Foreskin fibroblast (primary cell): ENCODE measurements at places on chromosomes 2 and 18.

GRCh38 chr2:235087832-235088495 lies 136.1 kb downstream of the SH3BP4 start:
- DNase-seq = no peak

DNA sequence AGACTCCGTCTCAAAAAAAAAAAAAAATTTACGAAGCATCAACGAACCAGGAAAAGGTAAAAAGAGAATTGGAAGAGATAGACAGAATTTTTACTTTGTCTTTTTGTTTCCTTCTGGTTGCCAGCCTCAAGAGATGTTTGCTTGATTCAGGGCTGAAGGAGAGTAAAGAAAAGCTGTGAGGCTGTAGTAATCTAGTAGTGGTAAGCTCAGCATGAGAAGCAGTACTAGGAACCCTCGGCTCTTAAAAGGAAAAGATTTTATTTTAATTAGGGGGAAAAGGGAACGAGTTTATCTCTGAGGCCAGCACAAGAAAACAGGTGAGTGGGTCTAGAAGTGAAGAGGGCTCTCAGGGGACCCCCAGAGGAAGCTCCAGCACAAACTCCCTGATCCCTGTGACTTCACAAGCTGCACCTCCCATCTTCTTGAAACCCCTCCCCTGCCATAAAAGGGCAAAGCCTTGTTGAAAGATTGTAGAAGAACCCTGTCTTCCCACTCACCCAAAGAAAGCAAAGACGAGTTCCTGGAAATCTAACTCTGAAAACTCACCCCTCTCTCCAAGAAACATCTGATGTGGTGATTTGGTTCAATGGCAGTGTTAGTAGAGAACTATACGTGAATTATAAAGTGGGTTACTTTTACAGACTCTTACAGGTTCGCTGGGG lies 8.6 kb downstream of the RBMS1 start:
- DNase-seq = no peak

GRCh38 chr18:36315736-36316135 lies 18.2 kb downstream of the FHOD3 start:
- no peak for DNase-seq

DNA sequence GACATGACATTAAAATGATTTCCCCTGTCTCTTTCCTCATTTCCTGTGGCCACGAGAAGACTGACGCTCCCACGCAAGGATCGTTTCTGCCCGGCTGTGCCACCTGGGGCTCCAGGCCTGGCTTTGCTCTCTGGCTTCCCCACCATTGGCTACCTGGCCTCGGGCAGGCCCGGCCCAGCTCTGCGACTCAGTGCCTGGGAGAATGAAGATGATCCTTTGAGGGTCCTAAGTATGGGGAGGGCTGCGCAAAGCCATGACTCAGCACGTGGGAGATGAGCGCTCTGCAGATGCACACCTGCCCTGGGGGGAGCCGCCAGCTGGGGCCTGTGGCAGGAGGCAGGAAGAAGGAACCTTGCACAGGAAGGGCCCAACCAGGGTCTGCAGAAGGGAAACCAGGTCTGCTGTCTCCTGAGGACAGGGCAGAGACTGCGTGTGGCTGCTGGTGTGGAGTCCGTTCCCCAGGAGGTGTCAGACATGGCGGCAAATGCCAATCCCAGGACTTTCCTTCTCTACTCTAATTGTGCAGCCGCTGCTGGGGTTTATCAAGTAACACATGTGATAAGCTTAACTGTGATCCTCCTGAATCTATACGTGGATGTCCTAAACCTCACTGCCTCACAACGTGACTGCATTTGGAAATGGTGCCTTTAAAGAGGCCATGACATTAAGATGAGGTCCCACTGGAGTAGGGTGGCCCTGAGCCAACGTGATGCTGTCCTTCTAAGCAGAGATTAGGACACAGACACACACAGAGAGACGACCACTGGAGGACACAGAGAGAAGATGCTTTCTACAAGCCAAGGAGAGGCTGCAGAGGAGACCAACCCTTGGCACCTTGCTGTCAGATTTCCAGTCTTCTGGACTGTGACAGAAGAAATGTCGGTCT lies 32.9 kb downstream of the MBP start:
- DNase-seq = no peak

DNA sequence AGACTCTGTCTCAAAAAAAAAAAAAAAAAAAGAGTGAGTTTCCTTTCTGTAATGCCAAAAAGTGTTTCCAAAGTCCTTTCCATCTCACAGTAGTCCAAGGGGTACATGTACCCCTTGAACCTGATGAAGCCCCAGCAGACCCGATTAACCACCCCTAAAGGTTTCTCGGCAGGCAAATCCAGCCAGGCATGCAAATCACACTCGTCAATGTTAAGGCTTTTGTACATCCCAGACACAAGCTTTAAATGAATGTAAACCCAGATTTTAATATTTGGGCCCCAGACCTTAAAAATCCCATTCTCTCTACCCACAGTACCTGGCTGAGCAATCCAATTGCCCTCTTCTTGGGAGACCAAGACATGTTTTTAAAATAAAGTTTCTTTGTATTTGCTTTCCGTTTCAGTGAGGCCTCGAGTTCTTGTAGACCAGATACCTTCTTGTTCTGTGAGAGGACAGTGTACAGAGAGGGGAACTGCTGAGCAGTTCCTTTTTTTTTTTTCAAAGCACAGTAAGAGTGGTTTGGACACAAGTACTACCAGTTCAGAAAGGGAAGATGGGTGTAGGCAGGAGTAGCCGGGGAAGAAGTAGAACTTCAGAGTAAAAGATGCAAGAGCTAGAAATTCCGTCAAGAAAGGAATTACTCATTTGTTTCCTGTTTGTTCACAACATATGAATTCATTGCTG lies at the start of gene NLRC4:
NLRC4 (minus strand) TSS at position 465 of the 684 bp plus-strand sequence. CDS start 8,111 bp downstream, outside the sequence.
- DNase-seq = no peak

GRCh38 chr18:59454909-59455727 lies 96.1 kb upstream of the LMAN1 start:
- DNase-seq = no peak

GRCh38 chr2:187646556-187646955 lies 92.3 kb upstream of the TFPI start:
- DNase-seq = peak; percentile 7

GRCh38 chr2:69459936-69460335 lies 22.7 kb upstream of the NFU1 start:
- DNase-seq = no peak

GRCh38 chr2:6665093-6666045 lies 200.3 kb downstream of the CMPK2 start:
- no peak for DNase-seq

DNA sequence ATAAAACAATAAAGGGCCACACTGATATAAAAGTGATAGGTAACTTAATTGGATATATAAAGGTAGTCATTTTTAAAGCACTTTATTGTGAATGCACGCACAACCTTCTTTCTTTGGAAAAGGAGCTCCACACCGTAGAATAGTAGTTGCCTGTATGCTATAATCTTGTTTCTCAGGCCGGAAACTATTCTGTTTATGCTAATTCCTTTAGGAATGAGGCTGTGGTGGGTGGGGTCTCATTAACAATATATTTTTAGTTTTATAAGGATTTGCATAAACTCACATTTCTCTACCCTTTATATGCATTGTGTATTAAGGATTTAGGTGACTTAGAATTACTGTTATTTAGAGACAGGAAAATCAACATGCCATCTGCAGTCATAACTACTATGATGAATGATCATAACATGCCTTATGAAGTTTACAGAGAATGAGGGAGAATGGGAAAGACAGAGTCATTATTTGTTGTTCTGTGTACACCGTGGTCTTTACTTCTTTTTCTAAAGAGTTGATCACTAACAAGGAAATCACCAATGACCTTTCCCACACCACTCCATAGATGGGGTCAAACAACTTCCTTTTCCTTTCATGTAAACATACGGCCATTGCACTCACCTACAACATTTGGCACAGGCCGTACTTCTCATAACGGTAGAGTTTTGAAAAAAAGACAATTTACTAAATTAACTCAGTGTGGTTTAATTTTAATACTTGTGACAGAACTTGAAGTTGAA lies 84.5 kb downstream of the PIEZO2 start:
- no peak for DNase-seq

- no peak for DNase-seq
Measured at GRCh38 chr2:71878626-71879508, 268.8 kb downstream of the CYP26B1 start.

DNA sequence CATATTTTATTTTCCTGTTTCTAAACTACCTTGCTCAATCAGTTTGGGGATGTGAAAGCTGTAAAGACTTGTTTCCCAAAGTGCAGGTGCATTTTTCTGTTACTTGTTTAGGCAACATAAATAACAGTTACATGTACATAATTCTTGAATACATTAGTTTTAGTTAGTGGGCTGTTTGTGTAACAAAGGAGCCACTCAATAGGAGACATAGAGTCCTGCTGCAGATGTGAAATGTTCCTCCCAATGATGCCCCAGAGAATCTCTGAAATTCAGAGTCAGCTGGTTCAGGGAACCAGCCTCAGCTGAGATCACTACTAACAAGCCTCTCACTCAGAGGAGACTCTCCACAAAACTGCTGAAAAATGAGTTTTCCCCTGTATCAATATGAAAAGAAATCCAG lies 91.5 kb upstream of the TWSG1 start:
- no peak for DNase-seq

DNA sequence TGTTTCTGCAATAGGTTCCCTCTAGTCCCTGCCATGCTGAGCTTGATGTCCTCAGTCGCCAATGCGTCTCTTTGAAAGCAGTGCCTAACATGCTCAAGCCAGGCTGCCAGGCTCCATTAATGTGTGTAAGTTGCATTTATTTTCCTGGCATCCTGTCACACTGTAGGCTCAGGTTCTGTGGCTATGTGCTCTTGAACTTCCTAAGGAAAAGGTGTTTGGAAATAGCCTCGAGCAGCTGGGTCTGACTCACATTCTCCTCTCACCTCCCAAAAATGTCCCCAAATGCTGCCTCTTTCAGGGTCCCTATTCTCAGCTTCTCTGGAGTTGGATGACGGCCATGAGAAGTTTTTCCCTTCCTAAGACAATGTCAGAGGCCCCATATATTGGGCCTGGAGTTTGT lies 58.0 kb upstream of the SLC14A2 start:
- peak; percentile 23 for DNase-seq

- peak; percentile 57 for DNase-seq
Measured at GRCh38 chr2:20365249-20365817, 14.7 kb upstream of the PUM2 start.

DNA sequence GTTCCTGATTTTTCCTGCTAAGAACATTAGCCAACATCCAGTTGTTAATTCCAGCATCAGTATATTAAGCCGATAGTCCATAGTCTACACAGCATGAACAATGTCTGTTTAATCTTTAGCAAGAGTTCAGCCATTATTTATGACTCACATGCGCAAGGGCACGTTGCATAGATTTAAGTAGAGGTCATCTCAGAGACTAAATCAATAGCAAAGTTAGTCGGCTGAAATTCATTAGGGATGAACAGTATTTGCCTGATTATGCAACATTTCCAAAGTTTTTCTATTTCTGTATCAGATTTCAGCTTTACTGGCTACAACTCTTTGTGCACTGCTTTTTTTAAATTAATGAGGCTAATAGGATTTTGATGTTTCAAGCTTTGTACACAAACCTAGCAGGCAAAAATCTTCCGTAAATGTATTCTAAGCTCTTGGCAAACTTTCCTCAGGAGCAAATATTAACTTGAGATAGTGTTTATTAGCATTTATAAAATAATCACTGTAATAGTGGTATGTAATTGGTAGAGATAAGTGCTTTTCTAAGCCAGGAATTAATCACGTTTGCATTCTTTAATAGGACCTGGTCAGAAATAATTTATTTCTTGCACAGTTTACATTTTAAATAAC lies 578.7 kb upstream of the ID2 start:
- DNase-seq = peak; percentile 89

DNA sequence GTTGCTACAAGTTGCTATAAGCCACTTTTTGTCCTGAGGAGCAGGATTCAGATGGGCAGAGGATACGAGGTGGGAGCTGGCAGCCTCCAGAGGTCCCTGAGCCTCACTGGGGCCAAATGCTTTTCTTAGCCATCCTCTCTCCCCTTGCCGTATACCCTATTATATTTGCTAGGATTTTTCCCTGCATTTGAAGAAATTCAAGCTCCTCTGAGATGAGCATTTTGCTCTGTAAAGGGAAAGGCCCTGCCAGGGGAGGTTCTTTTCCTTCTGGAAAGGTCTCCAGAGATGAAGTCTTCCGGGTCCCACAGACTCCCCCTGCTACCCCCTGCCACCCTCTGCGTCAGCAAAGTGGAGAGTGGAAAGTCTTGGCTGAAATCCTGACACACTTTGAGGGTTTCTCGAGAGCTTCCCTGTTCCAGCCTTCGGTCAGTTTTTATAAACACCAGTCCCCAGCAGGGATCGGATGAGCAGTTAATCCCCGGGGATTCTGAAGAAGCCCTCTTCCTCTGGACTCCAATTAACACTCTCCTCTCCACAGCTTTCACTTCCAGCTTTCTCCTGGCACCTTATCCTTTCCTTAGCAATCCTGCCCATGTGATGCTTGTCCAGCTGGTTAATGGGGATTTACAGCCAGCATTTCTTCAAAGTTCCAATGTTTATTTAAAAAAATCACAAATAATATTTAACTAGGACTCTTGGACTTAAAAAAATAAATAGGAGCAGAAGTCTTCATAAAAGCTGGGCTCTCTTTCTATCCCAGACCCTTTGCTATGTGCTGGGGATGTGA lies 13.1 kb downstream of the CYRIA start:
- no peak for DNase-seq

DNA sequence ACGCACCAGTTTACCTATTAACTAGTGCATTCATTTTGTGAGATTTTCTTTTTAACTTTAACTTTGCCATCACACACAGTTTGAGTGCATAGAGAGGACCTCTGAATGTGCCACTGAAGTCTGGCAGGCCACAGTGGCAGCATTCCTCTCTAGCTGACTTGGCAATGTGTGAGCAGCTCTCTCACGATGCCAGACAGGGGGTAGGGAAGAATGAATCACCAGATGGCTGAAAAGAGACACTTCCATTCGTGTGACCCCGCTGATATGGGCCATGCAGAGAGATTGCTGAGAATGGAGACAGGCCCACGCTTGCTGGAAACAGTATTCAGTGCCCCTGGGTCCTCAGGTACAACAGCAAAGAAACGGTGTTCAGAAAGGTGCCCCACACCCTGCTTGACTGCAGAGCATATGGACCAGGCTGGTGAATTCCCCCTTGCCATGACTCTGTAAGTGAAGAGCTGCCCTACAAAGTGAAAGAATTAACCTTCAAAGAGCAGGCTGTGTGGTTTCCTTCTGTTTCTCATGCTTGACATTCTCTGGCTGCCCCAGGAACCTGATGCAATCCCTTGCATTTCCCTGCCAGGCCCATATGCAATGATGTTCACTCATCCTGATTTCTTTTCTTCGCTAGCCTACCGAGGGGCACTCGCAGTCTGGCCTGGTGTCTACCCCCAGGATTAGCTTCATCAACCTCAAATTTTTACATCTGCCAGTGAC lies 236.1 kb downstream of the CDH20 start:
- peak; percentile 84 for DNase-seq

DNA sequence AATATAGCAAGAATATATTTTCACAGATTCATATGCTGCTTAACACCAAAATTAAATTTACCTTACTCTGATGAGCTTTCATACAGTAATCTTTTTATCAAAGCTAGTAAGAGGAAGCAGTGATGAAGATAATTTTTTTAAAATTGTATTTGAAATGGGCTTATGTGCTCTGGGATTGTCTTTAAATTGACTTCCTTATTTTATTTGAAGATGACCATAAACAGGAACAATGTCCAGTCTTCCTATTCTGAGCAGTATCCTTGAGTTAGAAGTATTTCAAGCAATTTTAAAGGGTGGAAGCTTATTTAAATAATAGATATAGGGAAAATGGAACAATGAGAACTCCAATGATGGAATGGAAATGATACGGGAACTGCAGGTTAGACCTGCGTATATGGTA lies 211.6 kb downstream of the MCFD2 start:
- DNase-seq = no peak

- no peak for DNase-seq
Measured at GRCh38 chr18:46920653-46921052, 3.3 kb downstream of the KATNAL2 start.

GRCh38 chr2:224944707-224945547 lies 97.3 kb downstream of the DOCK10 start:
- DNase-seq = no peak
